Activated CD4-positive, alpha-beta T cell treated with anti-CD3 and anti-CD28 coated beads, Interleukin-2, Interleukin-6, amounts not matched to agents 100 ng/mL and 50 ng/mL, durations not matched to agents 16 hours and 8 hours (primary cell): ENCODE measurements at places on chromosomes 6 and 20.

GRCh38 chr6:108966855-108967755 lies 118.9 kb downstream of the ARMC2 start:
- peak; percentile 28 for DNase-seq

DNA sequence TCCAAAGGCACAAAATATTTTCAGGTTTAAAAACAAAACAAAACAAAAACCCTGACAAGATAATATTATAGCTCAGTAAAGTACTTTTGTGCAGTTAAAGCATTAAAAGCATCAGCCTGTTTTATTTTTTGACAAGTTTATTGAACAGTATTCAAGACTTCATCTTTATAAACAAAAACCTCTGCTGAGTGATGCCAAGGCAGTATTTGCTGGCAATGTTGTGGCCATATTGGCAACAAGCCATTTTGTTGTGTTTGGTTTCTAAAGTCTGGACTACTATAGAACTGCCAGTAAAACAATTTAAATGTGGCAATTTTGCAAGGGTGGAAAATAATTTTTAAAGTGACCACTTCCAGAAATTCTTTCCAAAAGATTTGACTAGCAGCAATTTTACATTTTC lies 15.9 kb downstream of the CPNE1 start:
- no peak for DNase-seq

GRCh38 chr20:3557237-3557785 lies 86.5 kb downstream of the ATRN start:
- no peak for DNase-seq

DNA sequence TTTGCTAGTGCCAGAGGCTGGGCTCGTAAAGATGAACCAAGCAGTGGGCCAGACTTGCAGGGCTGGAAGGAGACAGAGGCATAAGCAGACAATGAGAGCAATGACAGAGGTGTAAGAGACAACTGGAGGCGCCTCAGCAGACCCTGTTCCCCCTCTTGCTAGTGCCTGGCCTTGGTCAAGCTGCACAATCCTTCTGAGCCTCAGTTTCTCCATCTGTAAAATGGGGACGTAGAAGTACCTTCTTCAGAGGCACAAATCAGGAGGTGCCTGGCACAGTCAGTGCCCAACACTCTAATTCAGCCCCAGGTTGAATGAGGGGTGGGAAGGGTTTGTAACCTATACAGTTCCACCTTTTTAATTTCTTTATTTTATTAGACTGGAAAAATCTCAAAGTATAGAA lies 23.2 kb downstream of the BPIFB1 start:
- no peak for DNase-seq

GRCh38 chr20:41045671-41046070 lies 17.0 kb downstream of the TOP1 start:
- no peak for DNase-seq

DNA sequence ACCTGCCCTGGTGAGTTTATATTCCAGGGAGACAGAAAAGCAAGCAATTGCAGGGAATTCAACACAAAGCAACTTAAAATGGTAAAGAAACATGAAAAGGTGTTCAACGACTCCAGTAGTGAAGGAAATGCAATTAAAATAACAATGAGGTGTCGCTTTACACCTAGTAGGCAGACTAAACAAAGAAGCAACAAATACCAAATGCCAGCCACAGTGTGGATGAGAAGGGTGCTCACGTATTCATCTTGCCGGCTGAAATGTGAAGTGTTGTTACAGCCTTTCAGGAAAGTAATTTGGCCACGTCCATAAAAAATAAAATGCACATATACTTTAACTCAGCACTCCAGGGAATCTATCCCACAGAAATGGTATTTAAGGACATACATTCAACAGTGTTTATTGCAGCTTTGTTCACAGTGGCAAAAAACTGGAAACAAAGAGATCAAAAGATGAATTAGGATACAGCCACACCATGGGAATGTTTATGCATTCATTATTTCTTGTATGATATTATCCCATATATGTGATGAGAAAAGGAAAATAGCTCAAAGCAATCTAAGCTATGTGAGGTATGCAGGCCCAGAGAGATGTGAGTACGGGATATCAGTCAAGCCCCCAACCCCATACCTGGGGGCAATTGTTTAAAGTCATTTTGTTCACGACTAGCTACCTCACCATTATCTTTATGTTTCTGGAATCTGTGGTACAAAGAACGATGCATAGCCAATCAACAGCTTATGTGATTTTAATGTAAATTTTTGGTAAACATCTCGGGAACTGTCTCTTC lies 266.0 kb upstream of the SOX4 start:
- DNase-seq, result no peak

DNA sequence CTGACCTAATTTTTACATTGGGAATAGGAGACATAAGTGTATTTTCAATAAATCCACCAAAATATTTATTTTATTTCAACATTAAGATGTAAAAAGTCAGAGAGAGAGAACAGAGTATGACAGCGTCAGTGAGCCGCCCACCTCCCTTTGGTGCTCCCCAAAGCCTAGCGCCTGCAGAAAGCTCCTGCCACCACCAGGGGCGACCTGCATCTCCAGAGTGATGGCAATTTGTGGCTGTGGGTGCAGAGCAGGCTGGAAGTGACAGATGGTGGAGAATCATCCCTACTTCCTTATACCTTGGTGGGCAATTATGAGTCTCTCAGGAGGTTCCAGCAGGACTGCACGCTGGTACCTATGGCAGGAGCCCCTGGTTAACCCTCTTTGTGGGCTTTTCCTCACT lies 87.3 kb downstream of the PTPRT start:
- no peak for DNase-seq

DNA sequence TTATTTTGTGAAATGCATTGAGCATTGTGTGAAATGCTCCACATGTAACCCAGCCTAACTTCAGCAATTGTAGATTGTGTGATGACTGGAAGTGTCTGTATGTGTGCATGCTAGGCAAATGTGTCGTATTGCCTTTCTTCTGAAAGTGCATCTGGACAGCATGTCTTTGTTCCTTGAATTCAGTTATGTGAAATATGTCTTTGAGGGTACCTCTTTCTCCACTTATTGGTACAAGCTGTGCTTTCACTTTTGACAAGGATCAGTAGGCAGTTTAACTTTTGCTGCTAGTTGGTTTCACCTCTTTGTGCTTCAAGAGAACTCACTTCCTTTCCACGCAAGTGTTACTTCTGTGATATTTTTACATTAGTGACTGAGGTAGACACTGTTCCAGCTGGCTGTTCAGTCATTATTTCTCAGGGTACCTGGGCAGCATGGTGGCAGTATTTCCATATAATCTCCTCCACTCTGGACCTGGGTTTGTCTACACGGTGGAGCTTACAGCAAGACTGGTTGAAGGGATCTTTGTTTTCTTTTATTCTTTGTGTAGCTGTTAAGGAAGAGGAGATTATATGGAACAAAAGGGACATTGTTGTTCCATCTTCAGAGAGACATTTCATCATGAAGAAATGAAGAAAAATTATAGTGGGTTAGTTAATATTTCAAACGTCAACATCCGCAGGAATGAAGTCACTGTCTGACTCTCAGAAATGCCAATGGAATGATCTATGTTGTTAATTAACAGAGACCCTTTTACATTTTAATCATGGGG lies 175.4 kb downstream of the UTRN start:
- peak; percentile 61 for DNase-seq

- DNase-seq, result no peak
Measured at GRCh38 chr6:151324488-151324825, 66.9 kb downstream of the ZBTB2 start.

GRCh38 chr6:150301846-150302519 lies 66.8 kb upstream of the IYD start:
- DNase-seq, result peak; percentile 77

- DNase-seq, result no peak
Measured at GRCh38 chr20:55888685-55889084, 116.6 kb downstream of the CBLN4 start.

- no peak for DNase-seq
Measured at GRCh38 chr6:117231466-117231865, 33.9 kb upstream of the VGLL2 start.

DNA sequence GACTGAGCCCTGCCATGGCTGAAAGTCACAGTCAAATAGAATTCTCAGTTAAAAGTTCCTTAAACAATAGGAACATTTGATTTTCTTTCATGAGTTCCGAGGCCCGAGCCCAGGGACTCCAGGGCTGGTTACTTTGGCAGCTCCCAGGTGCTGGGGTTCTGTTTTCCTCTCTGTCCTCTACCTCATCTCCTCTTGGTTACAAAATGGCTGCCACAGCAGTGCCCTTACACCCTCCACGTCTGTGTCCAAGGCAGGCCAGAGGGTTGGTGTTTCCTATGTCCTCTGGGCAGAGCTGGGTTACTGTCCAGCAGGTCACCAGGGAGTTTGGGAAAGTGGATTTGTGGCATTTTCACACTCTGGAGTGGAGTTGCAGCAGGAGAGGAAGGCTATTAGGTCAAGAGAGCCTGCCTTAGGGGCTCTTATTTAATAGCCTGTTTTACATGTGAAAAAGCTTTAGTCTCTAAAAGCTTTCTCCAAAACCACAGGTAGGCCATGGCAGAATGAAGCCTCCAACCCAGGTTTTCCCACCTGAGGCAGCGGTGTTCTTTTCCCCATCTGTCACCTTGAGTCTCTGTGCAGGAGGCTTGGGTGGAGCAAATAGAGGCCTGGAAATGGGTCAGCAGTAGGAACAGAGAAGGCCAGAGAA lies 111.0 kb downstream of the DTD1 start:
- DNase-seq, result no peak

GRCh38 chr6:26613689-26614683 lies 17.2 kb downstream of the ABT1 start:
- no peak for DNase-seq

GRCh38 chr6:70396796-70397729 lies 16.2 kb upstream of the FAM135A start:
- DNase-seq, result no peak

DNA sequence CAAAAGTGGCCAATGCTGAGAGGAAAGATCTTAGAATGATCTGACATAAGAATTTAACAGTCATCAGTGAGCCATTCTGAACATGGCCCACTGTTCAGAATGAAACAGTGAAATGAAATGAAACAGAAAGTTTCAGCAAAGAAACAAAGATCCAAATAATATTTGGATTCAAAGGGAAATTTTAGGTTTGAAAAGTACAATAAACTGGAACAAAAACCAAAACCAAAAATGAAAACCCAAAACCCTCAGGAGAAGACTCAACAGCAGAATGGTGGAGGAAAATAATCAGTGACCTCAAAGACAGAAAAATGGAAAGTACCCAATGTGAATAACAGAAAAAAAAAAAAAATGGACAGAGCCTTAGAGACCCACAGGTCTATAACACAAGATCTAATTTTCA lies 66.1 kb upstream of the EMILIN3 start:
- DNase-seq, result peak; percentile 9

GRCh38 chr6:106300944-106301343 lies 24.6 kb downstream of the ATG5 start:
- DNase-seq, result peak; percentile 50

DNA sequence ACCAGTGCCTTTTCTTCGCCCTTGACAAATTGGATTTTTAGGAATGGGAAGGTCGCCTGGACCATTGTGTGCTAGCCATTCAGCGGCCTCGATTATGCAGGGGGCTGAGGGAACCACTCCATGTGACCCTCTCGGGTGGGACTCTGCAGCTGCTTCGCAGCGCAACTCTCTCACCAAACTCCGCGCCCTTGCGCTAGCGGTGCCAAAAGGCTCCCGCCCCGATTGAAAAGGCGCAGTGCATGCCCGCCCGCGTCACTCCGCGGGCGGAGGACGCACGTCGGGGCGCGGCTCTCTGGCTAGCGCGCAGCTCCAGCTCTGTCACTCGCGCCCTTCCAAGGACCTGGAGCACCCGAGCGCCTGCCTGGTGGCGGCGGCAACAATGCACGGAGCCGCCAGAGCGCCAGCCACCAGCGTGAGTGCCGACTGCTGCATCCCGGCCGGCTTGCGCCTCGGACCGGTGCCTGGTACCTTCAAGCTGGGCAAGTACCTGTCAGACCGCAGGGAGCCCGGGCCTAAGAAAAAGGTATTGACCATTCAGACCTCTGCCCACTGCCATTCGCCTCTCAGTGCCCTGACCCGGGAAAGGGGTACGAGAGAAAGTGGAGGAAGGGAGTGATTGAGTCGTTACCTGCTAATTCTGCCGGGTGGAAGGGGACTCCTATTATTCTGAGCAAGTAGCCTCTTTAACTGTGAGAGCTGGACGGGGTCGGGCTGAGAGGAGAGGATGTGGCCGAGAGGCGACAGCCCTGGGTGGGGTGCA lies at the start of gene PRDM13:
Gene PRDM13, plus strand, starts transcription at position 178 of the 760 bp plus-strand sequence. Its CDS starts 202 bp downstream, at position 380.
- no peak for DNase-seq

DNA sequence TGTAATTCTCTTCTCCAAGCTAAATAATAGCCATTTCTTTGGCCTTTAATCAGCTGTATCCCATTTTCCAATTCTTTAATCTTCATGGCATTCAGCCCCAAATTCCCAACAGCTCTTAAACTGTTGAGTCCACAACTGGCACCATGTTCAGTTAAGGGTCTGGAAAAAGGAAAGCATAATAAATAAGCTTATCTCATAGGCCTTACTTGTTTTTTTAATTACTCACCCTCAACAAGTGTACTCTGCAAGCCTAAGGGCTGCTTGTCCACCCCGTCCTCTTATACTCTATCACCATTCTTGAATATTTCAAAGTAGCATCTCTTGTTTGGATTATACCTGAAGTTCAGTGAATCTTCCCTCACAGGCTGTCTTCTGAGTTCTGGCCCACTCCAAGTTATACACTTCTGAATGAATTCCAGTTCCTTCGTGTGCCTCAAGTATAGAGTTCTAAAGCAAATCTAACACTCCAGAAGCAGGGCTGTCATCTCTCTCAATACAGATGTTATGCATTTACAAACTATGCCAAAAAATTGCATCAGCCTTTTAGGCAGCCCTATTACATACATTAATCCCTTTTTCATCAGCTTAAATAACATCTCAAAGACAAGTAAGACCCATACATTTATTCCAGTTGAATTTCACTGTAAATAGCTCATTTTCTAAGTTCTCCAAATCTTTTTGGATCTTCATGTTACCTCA lies 98.7 kb downstream of the COL21A1 start:
- DNase-seq, result no peak

DNA sequence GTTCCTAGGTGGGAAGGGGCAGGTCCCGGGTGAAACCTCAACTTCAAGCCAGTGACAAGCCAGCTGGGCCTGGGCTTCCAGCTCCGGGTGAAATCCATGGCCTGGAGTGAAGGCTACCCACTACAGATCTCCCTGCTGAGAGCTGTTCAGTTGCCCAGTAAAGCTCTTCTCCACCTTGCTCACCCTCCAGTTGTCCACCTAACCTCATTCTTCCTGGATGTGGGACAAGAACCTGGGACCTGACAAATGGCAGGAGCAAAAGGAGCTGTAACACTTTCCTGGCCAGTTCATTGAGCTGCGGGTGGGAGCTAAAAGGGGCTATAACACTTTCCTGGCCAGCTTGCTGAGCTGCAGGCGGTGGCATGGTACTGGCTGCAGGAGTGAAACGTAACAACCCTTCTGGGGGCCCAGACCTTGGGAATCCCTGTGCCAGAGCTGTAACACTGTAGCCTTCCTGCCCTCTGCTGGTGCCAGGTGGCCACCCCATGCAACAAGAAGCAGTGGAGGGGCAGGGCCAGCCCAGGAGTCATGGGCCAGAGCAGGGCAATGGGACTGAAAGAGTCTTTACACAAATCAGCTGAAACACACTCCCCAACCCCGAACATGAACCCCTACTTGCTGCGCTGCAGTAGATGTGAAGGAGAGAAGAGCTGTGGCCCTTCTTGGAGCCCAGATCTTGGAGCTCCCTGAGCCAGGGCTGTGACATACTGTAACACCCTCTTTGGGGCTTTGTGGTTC lies 3.6 kb upstream of the HINT3 start:
- DNase-seq, result peak; percentile 36
